Suppressor macrophage treated with lipopolysaccharide for 1 hour (primary cell): ENCODE measurements at places on chromosomes 16 and 17.

GRCh38 chr16:56608876-56609462 is 585 bp downstream of the MT2A start:
- DNase-seq: no peak

DNA sequence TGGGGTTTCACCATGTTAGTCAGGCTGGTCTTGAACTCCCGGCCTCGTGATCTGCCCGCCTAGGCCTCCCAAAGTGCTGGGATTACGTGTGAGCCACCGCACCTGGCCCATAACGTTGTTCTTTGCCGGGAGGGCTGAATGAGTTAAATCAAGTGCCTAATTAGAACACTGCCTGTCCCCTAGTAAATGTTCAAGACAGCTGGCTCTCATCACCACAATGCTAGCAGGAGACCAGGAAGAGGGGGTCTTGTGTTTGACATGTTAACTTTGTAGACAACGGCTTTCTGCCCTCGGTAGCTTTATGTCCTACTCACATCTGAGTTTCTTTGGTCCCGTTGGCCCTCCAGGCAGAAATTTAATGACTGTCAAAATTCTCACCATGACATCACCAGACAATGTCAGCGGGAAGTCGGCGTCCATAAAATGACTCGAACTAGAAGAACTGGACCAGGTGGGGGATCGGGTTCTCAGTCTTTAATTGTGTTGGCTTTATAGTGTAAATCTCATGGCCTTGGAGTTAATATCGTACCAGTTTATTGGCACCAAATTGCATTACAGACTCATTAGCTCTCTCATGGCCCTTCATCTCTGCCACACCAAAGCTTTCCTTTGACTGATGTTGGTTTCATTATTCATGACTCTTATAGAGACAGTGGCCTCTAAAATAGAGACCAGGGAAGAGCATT is 11.4 kb upstream of the ITPRIPL2 start:
- DNase-seq: no peak

DNA sequence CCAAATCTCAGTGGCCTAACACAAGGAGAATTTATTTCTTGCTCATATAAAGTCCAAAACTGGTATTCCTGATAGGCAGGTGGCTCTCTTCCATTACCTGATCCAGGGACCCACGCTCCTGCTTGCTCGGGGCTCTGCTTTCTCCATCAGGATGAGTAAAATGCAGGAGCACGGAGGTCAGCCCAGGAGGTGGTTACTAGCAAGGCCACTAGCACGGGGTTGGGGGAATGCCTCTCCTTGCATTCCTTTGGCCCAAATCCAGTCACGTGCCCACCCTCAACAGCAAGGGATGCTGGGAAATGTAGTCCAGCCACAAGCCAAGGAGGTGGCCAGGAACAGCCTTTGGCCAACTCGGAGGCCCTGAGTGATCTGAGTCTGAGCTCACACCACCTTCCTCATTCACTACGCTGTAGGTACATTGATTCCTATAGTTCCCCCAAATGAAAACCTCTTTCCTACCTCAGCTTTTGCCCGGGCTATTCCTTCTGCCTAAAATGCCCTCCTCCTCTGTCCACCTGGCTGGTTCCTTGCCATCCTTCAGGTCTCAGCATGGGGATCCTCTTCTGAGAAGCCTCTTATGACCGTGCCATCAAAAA is 38.3 kb upstream of the HAPSTR1 start:
- peak; percentile 73 for DNase-seq

- DNase-seq: no peak
Measured at GRCh38 chr16:3030222-3031212, 6.2 kb downstream of the BICDL2 start.

GRCh38 chr16:81784072-81784795 is 5.1 kb downstream of the PLCG2 start:
- no peak for DNase-seq

GRCh38 chr17:12756786-12757185 is 32.5 kb upstream of the ARHGAP44 start:
- DNase-seq: no peak

- DNase-seq: no peak
Measured at GRCh38 chr17:37084372-37084771, 135.6 kb downstream of the AATF start.

DNA sequence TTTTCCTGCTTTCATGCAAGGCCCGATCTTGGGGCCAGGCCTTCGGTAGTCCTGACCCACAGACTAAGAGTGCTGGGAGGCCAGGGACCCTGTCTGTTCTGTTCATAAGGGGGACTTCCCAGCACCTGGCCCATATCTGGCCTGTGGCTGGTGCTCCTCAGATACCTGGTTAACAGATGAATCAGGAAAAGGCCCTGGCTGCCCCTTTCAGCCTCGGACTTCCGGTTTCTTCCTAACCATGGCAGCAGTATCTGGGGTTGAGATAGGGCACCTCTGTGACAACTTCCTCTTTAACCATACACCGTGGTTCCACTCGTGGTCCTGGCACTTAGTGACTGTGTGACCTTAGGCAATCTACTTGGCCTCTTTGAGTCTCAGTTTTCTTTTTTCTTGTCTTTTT is 18.4 kb downstream of the PLCG2 start:
- peak; percentile 69 for DNase-seq
